ENCODE measurements at places on chromosomes 6 and 20. TPM values are rescaled to one million over a fixed set of nuclear protein-coding genes. Genes with fewer than 3 reads are reported as not detected.
A peak's percentile ranks its signal among the peaks of the same experiment; 100 is the strongest.

Gene C6orf52
- 1.3 TPM for polyA plus RNA-seq

Gene MAPK14
- polyA plus RNA-seq: 43.6 TPM

- no peak for DNase-seq
Measured at GRCh38 chr20:52953020-52953419, 19.1 kb upstream of the TSHZ2 start.

Gene SDCBP2
- 1.8 TPM for polyA plus RNA-seq

DNA sequence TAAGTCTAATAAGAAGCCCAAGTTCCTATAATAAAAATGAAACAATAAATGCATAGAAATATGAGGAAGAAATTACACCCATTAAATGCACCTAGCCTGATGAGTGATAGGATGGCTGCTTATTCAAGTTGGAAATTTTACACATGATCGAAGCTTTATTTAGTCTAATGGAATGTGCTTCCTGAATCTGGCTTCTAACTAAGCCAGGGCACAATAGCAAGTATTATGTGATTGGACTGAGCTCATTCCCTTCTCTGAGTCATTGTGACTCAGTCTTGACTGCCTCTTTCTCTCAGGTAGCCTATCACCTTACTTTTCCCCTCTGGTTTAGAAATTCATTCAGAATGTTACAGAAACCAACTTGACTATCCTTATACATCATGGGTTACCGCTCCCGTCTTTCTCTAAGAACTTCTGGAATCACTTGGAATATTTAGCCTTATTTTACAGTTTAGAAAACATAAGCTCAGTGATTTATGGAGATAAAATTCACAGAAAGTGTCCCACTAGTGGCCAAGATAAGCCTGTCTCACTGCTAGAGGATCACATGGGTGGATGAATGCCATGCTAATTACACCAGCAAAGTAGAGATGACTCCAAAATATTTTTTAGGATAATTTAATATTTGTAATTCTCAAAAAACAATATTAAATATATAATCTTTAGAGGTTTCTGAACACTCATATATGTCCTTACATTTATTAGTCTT lies 505.3 kb upstream of the JAG1 start:
- no peak for DNase-seq

- DNase-seq: no peak
Measured at GRCh38 chr20:2699775-2700413, 7.3 kb downstream of the EBF4 start.

Gene TBX18
- 31.3 TPM for polyA plus RNA-seq

DNA sequence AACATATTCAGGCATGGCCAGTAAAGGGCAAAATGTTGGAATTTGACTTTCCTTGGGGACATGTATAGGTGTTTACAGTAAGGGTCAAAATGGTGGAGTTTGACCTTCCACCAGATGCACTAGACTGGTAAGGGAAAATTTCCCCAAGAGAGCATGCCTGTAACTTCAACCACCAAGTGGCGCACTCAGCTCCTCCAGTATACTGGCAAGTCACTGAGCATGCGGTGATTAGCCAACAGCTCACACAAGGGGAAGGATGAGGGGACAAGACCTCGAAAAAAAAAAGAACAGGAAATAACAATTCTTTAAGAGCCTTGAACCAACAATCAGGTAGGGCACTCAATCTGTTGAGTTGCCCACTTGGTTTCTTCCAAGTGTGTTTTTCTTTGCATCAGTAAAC lies 140.9 kb downstream of the EYS start:
- DNase-seq: no peak

GRCh38 chr6:26183237-26183580 lies 96.0 kb downstream of the HFE start:
- no peak for DNase-seq

DNA sequence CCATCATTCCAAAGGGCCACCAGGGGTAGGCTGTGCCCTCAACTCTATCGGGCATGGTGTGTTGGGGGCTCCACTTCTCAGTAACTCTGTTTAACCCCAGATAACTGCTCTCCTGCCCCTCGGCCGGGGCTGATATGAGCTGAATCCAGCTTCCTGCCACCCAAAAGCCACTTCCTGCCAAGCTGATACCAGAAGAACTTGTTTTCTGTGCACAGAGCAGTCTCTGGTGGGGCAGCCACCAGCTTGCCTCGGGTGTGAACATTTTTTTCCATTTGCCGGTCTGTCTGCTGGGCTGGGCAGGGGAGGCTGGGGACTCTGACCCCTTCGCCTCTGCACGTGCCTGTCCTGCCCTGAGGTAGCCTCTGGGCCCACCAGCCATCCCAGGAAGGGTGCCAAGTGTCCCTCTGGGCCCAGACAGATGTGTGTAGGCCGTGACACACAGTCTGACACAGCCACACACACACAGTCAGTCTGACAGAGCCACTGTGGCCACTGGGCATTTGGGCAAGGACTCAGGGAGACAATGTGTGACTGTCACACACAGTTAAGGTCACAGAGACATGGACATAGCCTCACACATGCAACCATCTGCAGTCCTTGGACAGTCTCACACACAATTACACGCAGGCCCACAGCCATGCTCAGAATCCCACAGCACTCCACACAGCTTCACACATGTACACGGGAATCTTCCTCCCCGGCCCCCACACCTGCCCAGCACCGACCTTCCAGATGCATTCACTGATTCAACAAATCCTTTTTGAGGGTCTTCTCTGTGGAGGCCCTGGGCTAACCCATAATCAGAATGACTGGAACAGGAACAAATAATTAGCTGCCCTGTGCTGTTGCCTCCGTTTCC lies 45.1 kb downstream of the NOL4L start:
- no peak for DNase-seq

GRCh38 chr6:87755708-87756671 lies 54.0 kb upstream of the AKIRIN2 start:
- DNase-seq: no peak

Gene CD109
- 12.6 TPM for polyA plus RNA-seq

- no peak for DNase-seq
Measured at GRCh38 chr6:153058909-153059308, 56.4 kb upstream of the MTRF1L start.

Gene UBD
- polyA plus RNA-seq: 0.14 TPM

GRCh38 chr6:114315831-114316595 lies 26.8 kb downstream of the HS3ST5 start:
- DNase-seq: no peak

GRCh38 chr6:144158133-144158532 lies 7.8 kb downstream of the STX11 start:
- no peak for DNase-seq

GRCh38 chr6:4664117-4664626 lies 112.0 kb upstream of the CDYL start:
- DNase-seq: peak; percentile 90

DNA sequence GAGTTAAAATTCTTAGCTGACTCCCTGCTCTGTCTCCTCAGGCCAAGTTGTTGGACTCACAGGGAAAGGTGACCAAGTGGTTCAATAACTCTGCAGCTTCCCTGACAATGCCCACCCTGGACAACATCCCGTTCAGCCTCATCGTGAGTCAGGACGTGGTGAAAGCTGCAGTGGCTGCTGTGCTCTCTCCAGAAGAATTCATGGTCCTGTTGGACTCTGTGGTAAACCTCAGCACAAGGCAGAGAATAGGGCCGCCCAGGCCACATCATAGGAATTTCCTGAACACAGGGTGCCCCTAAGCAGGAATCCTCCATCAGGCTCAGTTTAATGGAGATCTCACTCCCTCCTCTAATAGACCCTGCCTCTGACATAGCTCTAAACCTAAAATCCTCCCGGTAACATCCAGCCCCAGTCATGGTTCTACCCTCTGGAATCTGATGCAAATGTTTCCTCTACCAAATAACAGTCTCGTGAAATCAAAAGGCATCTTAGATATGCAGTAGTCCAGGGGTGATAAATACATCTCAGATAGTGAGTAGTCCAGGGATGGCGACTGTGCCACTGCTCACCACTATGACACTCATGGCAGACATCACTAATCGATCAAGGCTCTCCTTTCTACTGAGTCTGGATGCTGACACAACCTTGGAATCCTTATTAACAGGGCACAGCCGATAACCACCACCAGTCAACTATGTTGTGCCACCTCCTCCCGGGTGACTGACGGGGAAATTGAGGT lies 18.3 kb downstream of the BPIFB1 start:
- no peak for DNase-seq

DNA sequence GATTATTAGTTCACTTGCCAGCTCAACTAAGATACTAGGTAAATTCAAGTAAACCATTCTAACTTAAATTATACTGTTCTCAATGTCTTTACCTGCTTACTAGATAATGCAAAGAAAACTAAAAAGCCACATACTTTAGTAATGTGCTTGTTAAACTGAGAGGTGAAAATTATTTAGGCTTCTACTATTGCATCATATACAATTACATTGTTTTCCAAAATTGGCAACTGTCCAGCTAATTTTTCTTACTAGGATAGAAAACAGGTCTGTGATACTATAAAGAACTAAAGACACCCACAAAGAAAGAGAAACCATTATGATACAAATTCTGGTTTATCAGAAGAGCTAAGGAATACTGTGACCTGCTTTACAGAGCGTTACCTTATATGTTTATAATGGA lies 45.6 kb upstream of the ALDH8A1 start:
- DNase-seq: no peak

Gene PCK1
- not detected for polyA plus RNA-seq

- DNase-seq: no peak
Measured at GRCh38 chr20:52047811-52048764, 143.5 kb downstream of the ZFP64 start.

Gene EDN3
- polyA plus RNA-seq: 23.1 TPM

DNA sequence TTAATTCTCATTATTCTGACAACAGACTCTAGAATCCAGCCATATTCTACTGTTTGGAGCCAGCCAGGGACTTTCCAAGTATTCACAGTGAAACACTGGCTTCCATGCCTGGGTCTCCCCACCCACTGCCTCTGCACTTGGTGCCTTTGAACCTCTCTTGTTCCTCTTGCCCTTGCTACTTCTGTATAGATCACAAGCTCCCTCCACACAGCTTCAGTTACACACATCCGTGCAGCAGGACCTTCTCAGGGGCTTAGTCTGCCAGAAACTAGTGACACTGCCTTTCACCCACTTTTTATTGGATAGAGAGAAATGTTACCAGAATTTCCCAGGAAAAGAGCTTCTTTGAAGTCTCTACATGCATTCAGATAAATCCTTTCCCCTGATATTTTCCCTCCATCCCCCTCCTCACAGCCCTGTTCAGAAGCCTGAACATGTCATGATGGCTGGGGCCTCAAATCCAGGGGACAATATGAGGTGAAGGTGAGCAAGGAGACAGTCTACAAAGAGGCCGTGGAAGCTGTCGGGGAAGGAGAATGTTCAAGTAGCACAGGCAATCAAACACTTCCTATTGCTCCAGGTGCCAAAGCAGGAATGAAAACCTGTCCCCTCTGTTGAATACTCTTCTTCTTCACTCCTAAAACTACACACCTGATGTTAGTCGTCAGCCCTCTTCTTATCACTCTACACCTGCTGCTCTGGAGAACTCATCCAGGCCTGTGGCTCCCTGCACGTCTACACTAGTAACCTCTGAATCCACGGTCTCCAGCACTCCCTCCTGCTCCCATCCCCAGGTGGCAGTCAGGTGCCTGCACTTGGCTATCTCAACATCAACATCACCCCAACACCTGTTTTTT lies 20.2 kb upstream of the HLA-DOA start:
- peak; percentile 15 for DNase-seq

Gene TBXT
- polyA plus RNA-seq: not detected

DNA sequence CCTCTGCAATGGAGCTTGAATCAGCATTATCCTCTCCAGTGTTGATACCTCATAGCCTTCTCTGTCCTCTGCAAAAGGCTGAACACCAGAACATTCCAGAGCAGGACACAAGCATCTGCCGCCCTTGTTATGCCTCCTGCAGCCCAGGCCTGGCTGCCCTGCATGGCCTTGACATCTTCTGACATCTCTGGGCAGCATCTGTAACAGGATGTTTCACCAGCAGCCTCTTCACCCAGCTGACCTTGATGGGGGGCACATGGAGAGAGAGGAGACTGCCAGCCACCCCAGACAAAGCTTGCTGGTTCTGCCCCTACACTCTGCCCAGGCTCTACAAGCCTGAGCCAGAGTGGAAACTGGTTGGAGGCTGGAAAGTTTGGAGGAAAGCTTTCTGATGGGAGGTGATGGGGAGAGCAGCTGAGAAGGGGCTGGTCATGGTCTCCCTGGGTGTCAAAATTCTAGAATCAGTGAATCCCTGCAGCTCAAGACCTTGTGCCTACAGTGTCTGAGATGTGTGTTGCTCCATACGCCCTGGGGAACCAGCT lies 145.1 kb downstream of the MRPL14 start:
- no peak for DNase-seq

Gene CCN2
- not detected for polyA plus RNA-seq

Gene TXLNB
- polyA plus RNA-seq: 85.1 TPM

DNA sequence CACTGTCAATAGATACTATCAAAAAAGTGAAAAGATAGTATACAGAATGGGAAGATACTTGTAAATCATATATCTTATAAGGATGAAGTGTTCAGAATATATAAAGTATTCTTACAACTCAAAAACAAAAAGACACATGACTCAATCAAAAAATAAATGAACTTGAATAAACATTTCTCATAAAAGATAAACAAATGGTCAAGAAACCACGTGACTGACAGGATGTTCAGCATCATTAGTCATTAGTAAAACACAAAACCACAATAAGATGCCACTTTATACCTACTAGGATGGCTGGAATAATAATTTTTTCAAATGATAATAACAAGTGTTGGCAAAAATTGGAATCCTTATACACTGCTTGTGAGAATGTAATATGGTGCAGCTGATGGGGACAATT lies 729.1 kb upstream of the HS3ST5 start:
- DNase-seq: no peak

Gene MATN4
- polyA plus RNA-seq: 0.37 TPM

GRCh38 chr6:74268815-74269599 lies 573.0 kb downstream of the CD109 start:
- DNase-seq: no peak

Gene LY6G6C
- 0.62 TPM for polyA plus RNA-seq
